ENCODE measurements at places on chromosomes 1 and 21.

DNA sequence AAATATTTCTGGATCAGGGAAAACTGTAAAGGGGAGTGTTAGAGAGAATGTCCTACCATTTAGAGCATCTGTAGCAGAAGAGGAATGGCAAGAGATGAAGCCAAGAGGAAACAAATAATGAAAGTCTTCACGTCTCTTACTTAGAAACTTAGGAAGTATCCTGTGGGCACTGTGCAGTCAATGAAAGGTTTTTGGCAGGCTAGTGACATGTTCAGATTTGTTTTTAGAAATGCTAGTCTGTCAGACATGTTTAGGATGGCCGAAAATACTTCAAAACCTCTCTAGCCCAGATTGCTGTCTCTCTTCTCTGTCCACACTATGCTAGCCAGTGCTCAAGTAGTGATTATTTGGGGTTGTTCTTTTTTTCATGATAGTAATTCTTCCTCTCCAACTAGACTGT lies 48.6 kb upstream of the RGL1 start:
- no peak overlapping the region for H3K4me3 ChIP-seq
- DNase-seq = no peak
- no peaks in the 10 kb centered on the region for H3K27me3 ChIP-seq
- H3K36me3 ChIP-seq = no peaks in the 10 kb centered on the region

- H3K36me3 ChIP-seq = no peaks in the 10 kb centered on the region
- H3K4me3 ChIP-seq = no peak overlapping the region
- H3K27ac ChIP-seq = no peak overlapping the region
- no peaks in the 10 kb centered on the region for H3K27me3 ChIP-seq
Measured at GRCh38 chr21:35615325-35615724, 445.0 kb downstream of the SETD4 start.

- no peak overlapping the region for H3K27ac ChIP-seq
- no peaks in the 10 kb centered on the region for H3K36me3 ChIP-seq
- DNase-seq = no peak
- H3K27me3 ChIP-seq = peaks cover 15% of the 10 kb centered on the region
- H3K4me3 ChIP-seq = no peak overlapping the region
- H3K4me1 ChIP-seq = peaks cover 4% of the 10 kb centered on the region
Measured at GRCh38 chr1:230794431-230794830, 47.2 kb downstream of the CAPN9 start.

GRCh38 chr1:5105744-5106143 lies 451.3 kb downstream of the AJAP1 start:
- H3K36me3 ChIP-seq = no peaks in the 10 kb centered on the region
- no peaks in the 10 kb centered on the region for H3K4me1 ChIP-seq
- no peak overlapping the region for H3K4me3 ChIP-seq
- H3K27me3 ChIP-seq = no peaks in the 10 kb centered on the region
- H3K27ac ChIP-seq = no peak overlapping the region
- DNase-seq = no peak

- no peak overlapping the region for H3K4me3 ChIP-seq
- H3K36me3 ChIP-seq = no peaks in the 10 kb centered on the region
- DNase-seq = no peak
- H3K4me1 ChIP-seq = no peaks in the 10 kb centered on the region
- no peaks in the 10 kb centered on the region for H3K27me3 ChIP-seq
Measured at GRCh38 chr1:78996791-78997190, 9.7 kb downstream of the ADGRL4 start.

DNA sequence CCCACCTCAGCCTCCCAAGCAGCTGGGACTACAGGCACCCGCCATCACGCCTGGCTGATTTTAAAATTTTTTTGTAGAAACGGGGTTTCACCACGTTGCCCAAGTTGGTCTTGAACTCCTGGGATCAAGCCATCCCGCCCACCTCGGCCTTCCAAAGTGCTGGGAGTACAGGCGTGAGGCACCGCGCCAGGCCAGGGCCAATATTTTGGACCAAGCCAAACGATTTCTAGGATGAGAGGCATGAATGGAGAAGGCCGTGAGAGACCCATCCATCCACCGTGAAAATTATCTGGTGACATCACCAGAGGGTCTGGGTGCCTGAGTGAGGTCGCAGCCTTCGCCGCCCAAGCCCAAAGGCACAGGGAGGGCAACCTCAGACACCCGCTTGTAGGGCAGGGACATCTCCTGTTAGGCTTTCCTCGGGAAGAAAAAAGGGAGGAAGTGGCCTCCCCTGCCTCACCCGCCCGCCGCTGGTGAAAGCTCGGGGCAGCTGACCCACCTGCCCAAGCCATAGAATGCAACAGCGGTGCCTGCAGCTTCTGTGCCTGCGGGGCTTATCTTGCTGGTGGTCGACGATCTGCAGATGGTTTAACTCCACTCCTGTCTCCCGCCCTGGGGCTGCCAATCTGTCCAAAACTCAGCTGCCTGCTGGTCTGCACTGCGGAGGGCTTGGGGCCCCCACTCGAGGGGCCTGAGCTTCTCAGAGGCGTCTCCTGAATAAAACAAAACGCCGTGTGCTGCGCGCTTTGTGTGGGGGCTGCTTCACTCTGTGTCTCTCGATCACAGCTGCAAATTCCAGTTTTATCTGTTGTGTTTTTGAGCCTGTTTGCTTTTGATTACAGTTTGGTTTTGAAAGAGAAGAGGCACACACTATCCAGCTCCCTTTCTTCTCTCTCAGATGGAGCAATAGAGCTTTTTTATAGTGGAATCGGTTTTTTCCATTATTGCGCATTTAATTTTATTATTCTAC lies 85.8 kb downstream of the MRPS6 start:
- no peak overlapping the region for H3K27ac ChIP-seq
- no peaks in the 10 kb centered on the region for H3K27me3 ChIP-seq
- H3K4me3 ChIP-seq = no peak overlapping the region
- DNase-seq = no peak

- no peak for DNase-seq
- H3K4me1 ChIP-seq = no peaks in the 10 kb centered on the region
- no peaks in the 10 kb centered on the region for H3K27me3 ChIP-seq
Measured at GRCh38 chr1:150829751-150830150, 21.7 kb upstream of the CTSK start.

DNA sequence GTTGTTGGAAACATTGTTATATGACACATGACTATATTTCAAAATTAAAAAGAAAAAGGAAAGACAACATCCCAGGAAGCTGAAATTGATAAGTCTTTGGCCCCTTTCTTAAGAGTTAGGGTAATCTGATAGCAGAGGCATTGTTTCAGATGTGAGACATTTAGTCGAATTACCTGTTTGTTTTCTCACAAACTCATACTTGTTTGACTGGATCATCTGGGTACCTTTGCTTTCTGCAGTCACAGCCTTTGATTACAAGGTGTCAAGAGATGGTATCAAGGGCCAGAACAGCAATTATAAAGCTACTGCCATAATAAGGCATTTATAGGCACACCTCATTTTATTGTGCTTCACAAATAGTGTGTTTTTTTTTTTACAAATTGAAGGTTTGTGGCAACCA lies 136.3 kb downstream of the DUSP10 start:
- H3K4me1 ChIP-seq = no peaks in the 10 kb centered on the region
- H3K27ac ChIP-seq = no peak overlapping the region

DNA sequence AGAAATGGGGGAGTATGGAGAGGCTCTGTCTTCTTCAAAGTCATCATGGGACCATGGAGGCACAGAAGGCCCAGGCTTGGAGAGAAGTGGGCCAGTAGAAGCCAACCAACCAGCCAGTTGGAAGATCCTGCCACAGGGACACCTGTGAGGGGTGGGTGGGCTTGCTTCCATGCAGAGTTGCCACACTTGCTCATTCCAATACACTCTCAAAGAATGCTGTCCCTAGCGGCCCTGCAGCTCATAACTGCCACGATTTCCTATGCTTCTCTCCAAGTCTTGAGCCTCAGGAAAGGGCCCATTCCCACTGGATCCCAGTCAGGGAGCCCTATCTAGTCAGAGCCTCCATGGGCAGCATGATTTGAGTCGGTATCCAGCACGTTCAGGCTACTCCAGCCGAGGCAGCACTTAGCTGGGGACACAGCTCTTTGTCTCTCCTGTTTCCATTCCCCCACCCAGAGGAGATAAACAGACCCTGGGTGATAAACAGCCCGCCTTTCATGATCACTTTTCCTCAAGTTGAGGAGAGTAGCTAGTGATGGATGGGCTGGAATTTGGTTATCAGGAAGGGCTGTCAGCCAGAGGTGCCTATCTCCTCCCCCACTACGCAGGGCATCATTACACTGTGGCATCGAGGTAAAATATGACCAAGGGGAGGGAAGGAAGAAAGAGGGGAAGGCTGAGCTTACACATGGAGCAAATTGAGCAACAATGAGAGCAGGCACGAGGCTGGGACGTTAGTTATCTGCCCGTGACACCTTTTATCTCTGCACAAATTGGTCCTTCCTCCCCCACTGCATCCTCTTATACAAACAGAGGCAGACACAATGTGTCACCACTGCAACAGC lies 64.6 kb downstream of the ERI3 start:
- no peaks in the 10 kb centered on the region for H3K27me3 ChIP-seq
- DNase-seq = no peak
- H3K27ac ChIP-seq = no peak overlapping the region
- no peak overlapping the region for H3K4me3 ChIP-seq
- H3K36me3 ChIP-seq = peaks cover 51% of the 10 kb centered on the region

DNA sequence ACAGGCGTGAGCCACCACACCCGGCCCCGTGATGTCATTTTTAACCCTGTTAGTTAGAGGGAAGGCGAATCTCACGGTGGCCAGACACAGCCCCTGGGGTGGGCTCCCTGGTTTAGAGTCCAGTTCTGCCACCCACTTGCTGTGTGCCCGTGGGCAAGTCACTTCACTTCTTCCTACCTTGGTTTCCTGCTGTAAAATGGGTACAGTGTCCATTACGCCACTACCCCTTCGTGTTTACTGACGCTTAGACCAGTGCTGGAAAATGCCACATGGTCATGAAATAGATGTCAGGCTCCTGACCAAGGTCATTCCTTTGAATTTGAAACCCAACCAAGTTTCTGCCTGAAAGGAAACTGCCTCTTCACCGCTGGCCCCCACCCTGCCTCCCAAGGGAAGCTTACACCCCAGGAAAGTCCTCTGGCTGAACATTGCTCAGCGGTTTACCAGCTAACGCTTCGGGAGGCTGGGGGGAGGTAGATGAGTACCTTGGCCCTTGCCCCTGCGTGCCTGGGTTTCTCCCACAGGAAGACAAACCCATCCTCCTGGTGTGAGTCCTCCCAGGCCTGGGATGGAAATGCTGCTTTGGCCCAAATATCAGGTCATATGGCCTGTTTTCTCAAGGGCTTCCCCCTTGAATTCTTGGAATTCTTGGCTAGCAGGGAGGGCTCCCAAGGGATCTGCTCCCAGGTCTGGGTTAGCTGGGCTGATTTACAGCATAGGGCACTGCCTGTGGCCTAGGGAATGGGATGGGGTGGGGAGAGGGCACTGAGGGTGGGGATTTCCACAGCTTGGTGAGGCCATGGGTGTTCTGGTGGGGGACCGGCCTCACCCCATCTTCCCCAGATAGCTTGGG lies 7.6 kb upstream of the AADACL4 start:
- no peaks in the 10 kb centered on the region for H3K4me1 ChIP-seq
- no peaks in the 10 kb centered on the region for H3K36me3 ChIP-seq
- no peak for DNase-seq
- H3K27me3 ChIP-seq = peaks cover 2% of the 10 kb centered on the region
- no peak overlapping the region for H3K4me3 ChIP-seq

DNA sequence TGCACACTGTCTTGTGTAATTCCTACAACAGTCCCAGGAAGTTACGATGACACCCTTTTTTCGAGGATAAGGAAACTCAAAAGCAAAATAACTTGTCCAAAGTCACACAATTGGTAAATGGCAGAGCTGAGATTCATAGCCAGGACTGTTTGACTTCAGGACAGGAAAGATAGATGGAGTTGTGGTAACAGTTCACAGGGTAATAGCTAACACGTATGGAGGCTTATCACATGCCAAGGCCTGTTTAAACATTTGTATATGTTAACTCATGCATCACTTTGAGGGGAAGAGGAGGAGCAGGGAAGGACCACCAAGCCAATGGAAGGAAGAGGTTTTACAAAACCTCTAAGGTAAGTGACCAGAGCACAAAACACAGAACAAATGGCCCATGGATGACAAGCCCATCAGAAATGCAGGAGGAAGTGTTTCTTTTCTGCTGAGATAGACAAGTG lies 2.8 kb downstream of the DHCR24 start:
- peak overlapping the region; percentile 97 for H3K4me3 ChIP-seq
- peaks cover 71% of the 10 kb centered on the region for H3K36me3 ChIP-seq
- peak overlapping the region; percentile 98 for H3K27ac ChIP-seq
- no peak for DNase-seq
- peaks cover 58% of the 10 kb centered on the region for H3K4me1 ChIP-seq
- no peaks in the 10 kb centered on the region for H3K27me3 ChIP-seq

DNA sequence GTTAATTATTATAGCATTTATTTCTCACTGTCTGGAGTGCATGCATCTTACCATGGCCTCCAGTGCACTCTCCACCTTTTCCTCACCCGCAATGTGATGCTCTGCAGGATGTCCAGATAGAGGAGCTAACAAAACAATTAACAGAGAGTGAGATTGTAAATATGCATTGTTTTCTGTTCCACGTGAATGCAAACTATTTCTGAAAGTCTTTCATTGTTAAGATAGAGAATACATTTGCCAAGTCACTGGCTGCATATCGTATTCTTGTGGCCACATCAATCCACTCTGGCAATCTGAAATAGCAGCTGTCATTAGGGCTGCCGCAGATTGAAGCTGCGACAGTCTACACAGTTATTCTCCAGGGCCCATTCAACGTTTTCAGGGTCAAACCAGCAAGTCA lies 143.8 kb downstream of the DUSP10 start:
- no peak for DNase-seq
- no peak overlapping the region for H3K4me3 ChIP-seq
- no peaks in the 10 kb centered on the region for H3K36me3 ChIP-seq
- no peak overlapping the region for H3K27ac ChIP-seq

DNA sequence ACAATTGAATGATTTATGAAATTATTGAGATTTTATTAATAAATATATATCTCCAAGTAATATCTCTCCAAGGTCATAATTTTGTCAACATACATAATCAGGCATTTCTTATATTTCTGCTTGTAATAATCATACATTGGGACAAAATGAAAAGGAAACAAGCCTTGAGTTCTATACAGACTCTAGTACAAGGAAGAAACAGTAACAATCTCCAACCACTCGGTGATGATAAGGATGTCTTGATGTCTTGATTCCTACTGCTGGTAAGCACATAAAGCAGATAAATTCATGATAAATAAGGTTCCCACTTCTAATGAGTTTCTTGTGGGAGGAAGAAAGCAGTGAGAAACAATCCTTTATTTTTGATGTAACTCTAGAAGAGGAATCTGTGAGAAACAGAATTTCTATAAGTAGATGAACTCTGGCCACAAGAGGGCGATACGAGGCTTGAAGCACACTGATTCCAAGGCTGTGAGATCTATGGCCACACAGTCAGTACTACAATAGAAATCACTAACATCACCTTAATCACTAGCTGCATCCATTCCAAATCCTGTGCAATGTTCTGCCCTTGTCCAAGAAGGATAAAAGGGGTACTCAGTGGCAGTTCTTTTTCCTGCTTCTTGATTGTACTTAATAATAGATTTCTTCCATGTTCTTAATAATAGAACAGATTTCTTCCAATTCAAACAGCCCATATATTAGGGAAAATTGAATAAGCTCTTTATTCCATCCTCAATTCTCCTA lies 41.4 kb upstream of the LRRC8B start:
- H3K4me1 ChIP-seq = peaks cover 10% of the 10 kb centered on the region
- H3K27ac ChIP-seq = no peak overlapping the region
- H3K27me3 ChIP-seq = no peaks in the 10 kb centered on the region
- peak; percentile 79 for DNase-seq

GRCh38 chr1:29426701-29427279 lies 190.5 kb downstream of the PTPRU start:
- no peak overlapping the region for H3K4me3 ChIP-seq
- H3K27ac ChIP-seq = no peak overlapping the region
- H3K4me1 ChIP-seq = no peaks in the 10 kb centered on the region
- no peaks in the 10 kb centered on the region for H3K36me3 ChIP-seq
- DNase-seq = no peak

Data from DND-41 (cell line).